ENCODE measurements at places on chromosomes 11 and 22. TPM values are rescaled to one million over a fixed set of nuclear protein-coding genes. Genes with fewer than 3 reads are reported as not detected.

Gene MMP1
- 14.6 TPM for total RNA-seq

Gene OR2AG2
- under 0.01 TPM for total RNA-seq

Gene OR9G1
- not detected for total RNA-seq

Gene CRYBA4
- not detected for total RNA-seq

Gene XKR3
- total RNA-seq: not detected

Gene NLRP10
- 7.6 TPM for total RNA-seq

Gene KCNJ5
- total RNA-seq: not detected

Gene SLC37A2
- total RNA-seq: 5.0 TPM

Gene C11orf71
- total RNA-seq: 5.5 TPM

Gene RTN4RL2
- 1.3 TPM for total RNA-seq

Gene MS4A15
- total RNA-seq: not detected

Gene CHRDL2
- not detected for total RNA-seq

Gene KCTD14
- 6.9 TPM for total RNA-seq

Gene MMP27
- total RNA-seq: not detected

Gene ZC3H12C
- 10.9 TPM for total RNA-seq

Gene F2
- not detected for total RNA-seq

Gene GNAZ
- total RNA-seq: 0.89 TPM

Gene PGAP2
- total RNA-seq: 18.1 TPM

Gene INS
- total RNA-seq: not detected

Gene HDAC10
- 18.5 TPM for total RNA-seq

Gene PVALB
- total RNA-seq: not detected

Gene OR10A6
- total RNA-seq: not detected

Gene IGLL1
- total RNA-seq: not detected

Gene FLRT1
- under 0.01 TPM for total RNA-seq

Gene SSTR3
- not detected for total RNA-seq

Gene WT1
- total RNA-seq: 0.17 TPM

Gene OR8D2
- total RNA-seq: not detected

Gene BACE1
- 22.7 TPM for total RNA-seq

Gene TTC38
- total RNA-seq: 28.9 TPM

Gene SCGB1C1
- not detected for total RNA-seq

Gene TSPAN18
- total RNA-seq: not detected

Gene ANO9
- under 0.01 TPM for total RNA-seq

Gene PPFIBP2
- 4.9 TPM for total RNA-seq

Data from bronchus fibroblast of lung (primary cell).